ENCODE measurements at places on chromosomes 6 and 20.

- DNase-seq: no peak
These were observed 155.8 kb downstream of the MBOAT1 start for GRCh38 chr6:20056350-20056992.

GRCh38 chr6:116476002-116476678 is 15.0 kb downstream of the CALHM6 start:
- no peak for DNase-seq

- no peak for DNase-seq
These were observed 102.9 kb downstream of the CEBPB start for GRCh38 chr20:50293284-50294139.

DNA sequence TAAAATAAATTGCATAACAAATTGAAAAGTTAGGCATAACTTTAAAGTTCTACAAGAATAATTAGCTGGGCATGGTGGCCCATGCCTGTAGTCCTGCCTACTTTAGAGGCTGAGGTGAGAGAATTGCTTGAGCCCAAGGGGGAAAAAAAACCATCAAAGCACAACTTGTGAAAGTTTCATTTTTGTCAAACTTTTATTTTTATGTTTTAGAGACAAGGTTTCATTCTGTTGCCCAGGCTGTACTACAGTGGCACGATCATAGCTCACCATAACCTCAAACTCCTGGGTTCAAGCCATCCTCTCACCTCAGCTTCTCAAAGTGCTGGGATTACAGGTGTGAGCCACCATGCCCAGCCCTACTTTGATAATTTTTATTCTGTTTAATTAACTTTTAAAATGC is 14.2 kb downstream of the KATNA1 start:
- no peak for DNase-seq

GRCh38 chr6:37474316-37474715 is 25.4 kb downstream of the CCDC167 start:
- no peak for DNase-seq

DNA sequence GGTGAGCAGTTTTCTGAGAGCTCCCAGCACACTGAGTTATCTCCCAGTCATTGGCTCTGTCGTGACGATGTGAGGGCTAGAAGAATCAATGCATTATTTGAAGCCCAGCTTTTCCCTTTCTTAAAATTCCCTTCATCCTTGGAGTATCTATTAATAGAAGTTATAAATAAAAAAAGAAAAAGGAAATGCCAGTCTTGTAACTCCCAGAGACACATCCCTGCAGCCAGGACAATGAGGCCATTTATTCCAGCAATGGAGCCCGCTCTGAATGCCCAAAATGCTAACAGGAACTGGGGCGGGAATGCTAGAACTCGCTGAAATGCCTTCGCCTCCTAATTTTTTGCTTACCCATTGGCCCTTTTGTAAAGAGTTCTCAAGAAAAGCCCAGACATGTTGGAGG is 305.8 kb downstream of the TFAP2C start:
- no peak for DNase-seq

GRCh38 chr20:1302685-1303541 is 26.0 kb downstream of the SDCBP2 start:
- DNase-seq: peak; percentile 22

Measured in CMK (cell line).